Right forelimb (tissue), 1 donor: ENCODE measurements at places on chromosomes 2 and 18.

- DNase-seq: no peak
These were observed 18.6 kb downstream of the EHBP1 start for GRCh38 chr2:62724106-62724505.

DNA sequence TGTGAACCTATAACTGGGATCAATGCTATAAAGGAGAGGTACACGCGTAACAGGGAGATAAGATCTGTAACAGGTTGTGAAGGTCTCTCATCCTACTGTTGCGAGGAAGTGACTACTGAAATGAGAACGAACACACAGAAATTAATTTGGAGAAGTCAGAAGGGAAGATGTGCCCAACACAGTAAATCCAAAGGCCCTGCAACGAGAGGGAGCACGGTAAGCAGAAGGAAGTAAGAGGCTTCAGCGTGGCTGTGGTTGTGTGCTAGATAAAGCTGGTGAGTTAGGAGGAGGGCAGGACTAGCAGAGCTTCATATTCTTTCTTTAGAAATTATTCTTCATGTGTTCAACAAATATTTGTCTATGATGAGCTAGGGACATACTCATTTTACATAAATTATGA is 2.5 kb upstream of the ATG16L1 start:
- DNase-seq: no peak

GRCh38 chr2:103525756-103526155 is 763.9 kb downstream of the TMEM182 start:
- DNase-seq: no peak

GRCh38 chr18:76374330-76375281 is 120.4 kb downstream of the ZNF516 start:
- DNase-seq: no peak

GRCh38 chr2:183991968-183992367 is 606.4 kb upstream of the ZNF804A start:
- no peak for DNase-seq

DNA sequence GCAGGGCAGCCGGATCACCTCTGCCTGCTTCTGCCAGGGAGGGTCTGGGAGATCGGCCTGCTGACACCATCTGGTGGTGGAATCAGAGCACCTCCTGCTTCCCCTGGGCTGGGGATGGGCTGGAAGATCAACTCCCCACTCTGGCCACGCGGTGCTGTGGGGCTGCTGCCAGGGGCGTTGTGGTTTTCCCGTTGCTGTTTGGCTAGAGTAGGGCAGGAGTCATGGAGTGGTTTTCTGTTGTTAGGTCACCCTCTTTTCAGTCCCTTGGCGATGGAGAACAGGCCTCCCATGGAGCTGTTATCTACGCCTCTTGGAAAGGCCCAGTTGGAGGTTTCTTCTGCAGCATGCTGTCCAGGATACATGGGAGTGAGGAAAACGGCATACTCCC is 15.2 kb downstream of the BCL2L11 start:
- no peak for DNase-seq

GRCh38 chr2:229456091-229456490 is 185.0 kb upstream of the PID1 start:
- DNase-seq: no peak

- peak; percentile 85 for DNase-seq
These were observed 36.1 kb upstream of the MRPL33 start for GRCh38 chr2:27735263-27735904.

- DNase-seq: no peak
These were observed 16.0 kb upstream of the CAB39 start for GRCh38 chr2:230696670-230697069.

DNA sequence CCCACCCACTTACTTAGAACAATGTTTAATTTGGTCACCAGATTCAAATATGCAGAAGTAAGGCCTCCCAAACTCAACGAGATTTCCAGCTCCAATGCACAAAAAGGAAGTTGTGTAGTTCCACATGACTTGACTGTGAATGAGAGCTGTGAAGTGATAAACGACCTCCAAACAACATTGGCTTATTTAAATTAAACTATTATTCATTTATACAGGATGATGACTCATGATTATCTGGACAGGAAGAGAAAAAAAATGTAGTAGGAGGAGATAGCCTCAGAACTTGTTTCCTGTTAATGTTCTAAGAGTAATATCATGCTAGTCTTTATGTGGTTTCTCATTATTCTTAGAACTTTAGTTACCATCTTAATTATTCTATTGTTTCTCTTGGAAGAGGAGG is 237.3 kb downstream of the C1D start:
- no peak for DNase-seq

DNA sequence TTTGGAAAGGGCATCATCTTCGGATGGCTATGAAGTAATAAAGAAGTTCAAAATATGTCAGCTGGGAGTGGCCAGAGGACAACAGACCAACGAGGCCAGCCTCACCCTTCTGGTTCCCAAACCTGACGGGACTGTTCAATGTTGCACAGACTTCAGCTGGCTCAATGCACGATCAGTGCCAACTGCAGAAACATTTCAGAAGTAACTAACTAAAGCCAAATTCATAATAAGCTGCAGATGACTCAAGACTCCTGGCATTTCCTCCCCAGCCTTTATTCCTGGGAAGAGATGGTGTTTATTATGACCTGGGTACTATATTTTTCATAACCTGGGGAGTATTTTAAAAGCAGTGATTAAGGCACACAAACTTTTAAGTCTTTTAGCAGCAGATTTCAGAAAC is 3.8 kb upstream of the ATP6V1C2 start:
- DNase-seq: no peak

- no peak for DNase-seq
These were observed 757.8 kb downstream of the TRIB2 start for GRCh38 chr2:13474538-13474937.

- no peak for DNase-seq
These were observed 68.0 kb downstream of the ACAA2 start for GRCh38 chr18:49745045-49746014.

GRCh38 chr2:20365249-20365817 is 14.7 kb upstream of the PUM2 start:
- DNase-seq: no peak

- no peak for DNase-seq
These were observed 137.5 kb upstream of the RNF152 start for GRCh38 chr18:62030091-62030985.

- peak; percentile 61 for DNase-seq
These were observed 26.5 kb downstream of the CRACDL start for GRCh38 chr2:98909317-98910211.

GRCh38 chr2:70523996-70524965 is 29.3 kb downstream of the TGFA start:
- DNase-seq: no peak

DNA sequence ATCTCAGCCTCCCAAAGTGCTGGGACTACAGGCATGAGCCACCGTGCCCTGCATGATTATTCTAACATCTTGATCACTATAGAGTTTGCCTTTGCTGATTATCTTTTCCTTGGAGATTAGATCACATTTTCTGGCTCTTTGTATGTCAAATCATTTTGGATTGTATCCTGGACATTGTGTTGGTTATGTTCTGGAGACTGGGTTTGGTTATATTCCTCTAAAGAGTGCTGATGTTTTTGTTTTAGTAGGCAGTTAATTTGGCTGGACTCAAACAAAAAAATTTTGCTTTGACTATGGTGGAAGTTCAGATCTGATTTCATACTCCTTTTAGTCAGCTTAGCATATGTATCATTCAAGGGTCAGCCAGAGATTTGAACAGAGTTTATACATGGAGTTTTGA is 26.4 kb downstream of the ETAA1 start:
- DNase-seq: no peak

DNA sequence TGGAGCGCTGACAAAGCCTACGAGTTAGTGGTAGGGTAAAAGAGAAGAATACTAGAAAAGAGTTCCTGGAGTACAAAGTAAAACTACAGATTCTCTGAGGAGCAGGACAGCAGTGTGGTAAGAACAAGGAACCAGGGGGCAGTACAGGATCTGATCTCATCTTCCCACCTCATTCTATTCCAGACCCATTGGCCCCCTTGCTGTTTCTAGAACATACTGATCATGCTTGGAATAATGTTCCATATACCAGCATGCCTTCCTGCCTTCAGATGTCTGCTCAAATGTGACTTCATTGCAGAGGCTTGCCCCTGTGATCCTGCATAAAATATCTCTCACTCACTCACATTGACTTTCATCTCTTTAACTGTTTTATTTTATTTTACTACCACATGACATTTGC is 19.3 kb downstream of the MSGN1 start:
- no peak for DNase-seq

- DNase-seq: no peak
These were observed 70.1 kb downstream of the DGKD start for GRCh38 chr2:233424154-233424951.

DNA sequence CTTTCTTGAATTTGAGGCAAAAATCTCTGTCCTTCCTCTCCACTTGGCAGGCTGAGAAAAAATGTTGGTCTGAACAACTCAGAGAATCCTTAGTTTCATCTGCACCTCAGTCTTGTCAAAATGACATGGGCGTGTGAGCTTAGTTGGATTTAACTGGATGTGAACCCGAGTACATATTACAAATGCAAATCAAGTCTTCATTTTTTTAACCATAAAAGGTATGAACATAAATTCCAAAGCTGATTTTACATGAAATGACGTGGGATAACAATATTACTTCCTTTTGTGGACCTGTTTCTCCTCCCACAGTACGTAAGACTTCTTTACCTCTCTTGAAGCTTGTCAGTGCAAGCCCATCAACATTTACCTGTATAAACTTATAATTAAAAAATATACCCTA is 32.6 kb upstream of the RND3 start:
- no peak for DNase-seq

DNA sequence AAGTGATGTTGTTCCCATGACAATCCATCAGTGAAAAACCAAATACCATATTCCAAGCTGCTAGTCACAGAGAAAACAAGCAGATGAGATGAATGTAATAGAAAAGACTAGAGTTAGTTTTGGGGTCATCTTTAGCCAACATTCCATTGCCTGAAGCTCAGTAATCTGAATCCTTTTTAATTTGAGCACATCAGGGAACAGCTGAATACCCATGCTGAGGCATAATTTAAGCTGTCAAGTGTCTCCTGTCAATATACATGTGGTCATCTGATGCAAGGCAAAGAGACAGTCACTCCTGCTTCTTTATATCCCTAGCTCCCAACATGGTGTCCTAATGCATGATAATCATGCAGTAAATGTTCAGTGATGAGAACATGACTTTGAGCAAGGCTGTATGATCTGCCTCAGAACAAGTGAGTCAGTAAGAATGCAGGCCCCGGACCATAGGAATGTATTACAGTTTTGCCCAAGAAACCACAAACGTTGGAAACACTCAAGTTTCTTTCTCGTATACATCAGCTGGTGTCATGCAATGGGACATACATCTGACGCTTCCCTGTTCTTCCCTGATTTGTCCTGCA is 48.0 kb downstream of the CDK15 start:
- no peak for DNase-seq

GRCh38 chr18:4096486-4096885 is 358.6 kb downstream of the DLGAP1 start:
- DNase-seq: no peak

DNA sequence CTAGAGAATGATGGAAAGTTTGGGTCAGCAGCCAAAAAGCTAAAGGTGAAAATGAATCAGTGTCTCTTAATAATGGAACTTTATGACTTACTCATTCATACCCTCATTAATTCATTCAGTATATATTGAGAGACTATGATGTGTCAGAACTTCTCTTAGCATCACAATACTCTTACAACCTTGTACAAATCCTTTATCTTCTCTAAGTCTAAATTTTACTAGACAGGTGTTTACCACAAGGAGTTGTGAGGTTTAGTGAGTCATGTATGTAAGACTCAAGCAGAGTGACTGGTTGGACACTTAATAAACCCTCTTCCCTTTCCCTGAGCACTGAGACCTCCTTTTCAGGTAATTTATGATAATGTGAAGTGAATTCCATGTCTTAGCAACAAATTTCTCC is 129.6 kb downstream of the PPP1R1C start:
- no peak for DNase-seq

DNA sequence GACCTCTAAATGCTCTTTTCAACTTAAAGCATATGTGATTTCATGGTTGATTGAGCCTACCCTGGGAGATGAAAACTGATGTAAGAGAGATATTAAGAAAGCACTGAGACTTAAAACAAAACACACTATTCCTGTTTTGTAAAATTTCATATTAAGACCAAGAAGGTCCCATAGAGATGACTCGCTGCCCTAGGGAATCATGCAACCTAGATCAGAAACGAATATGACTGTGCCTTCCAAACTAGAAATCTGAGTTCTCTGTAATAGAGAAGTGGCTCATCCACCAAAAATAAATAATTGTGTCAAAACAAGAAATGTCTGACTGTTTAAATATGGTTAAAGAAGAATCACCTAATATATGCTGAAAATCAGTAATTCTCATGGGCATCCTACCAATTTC is 776.8 kb upstream of the SOX11 start:
- DNase-seq: no peak

DNA sequence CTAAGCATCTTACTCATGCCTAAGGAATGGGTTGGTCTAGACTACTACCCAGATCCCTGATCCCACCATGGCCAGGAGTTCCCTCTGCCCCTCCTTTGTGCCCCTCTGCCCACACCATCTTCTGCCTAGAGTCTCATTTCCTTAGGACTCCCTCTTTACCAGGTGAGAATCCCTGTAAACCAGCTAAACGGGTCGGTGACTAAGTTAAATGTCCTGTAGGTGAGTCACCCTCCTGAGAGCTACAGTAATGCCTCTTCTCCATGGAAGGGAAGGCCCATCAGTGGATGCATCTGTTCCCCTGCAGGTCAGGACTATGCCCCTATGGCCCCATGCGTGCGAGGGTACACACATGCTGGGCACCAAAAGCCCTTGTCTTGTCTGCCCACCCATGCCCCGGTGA is 25.4 kb downstream of the PTGR3 start:
- no peak for DNase-seq

DNA sequence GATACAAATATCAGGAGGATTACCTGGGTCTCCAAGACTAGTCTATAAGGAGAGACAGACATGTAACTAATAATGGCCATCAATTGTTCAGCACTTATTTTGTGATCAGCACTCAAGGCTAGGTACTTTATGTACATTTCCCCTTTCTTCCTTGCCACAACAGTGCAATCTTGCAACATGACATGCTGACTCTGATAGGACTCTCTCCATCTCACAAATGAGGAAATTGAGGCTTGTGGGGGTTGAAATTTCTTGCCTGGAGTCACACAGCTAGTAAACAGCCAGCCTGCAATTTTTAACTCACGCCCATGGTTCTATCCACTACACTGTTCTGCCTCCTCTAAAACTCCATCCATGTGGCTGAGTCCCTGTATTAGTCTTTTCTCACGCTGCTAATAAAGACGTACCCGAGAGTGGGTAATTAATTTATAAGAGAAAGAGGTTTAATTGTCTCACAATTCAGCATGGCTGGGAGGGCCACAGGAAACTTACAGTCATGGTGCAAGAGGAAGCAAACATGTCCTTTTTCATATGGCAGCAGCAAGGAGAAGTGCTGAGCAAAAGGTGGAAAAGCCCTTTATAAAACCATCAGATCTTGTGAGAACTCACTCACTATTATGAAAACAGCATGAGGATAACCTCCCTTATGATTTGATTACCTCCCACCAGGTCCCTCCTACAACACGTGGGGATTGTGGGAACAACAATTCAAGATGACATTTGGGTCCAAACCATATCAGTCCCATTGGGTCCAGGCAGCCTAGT is 302.4 kb downstream of the PLCL1 start:
- DNase-seq: no peak
